Hematopoietic multipotent progenitor cell treated with erythropoietin and hydrocortisone succinate and interleukin-3 and kit ligand, for 8 days (in vitro differentiated cells): ENCODE measurements at places on chromosomes 1 and 21.

DNA sequence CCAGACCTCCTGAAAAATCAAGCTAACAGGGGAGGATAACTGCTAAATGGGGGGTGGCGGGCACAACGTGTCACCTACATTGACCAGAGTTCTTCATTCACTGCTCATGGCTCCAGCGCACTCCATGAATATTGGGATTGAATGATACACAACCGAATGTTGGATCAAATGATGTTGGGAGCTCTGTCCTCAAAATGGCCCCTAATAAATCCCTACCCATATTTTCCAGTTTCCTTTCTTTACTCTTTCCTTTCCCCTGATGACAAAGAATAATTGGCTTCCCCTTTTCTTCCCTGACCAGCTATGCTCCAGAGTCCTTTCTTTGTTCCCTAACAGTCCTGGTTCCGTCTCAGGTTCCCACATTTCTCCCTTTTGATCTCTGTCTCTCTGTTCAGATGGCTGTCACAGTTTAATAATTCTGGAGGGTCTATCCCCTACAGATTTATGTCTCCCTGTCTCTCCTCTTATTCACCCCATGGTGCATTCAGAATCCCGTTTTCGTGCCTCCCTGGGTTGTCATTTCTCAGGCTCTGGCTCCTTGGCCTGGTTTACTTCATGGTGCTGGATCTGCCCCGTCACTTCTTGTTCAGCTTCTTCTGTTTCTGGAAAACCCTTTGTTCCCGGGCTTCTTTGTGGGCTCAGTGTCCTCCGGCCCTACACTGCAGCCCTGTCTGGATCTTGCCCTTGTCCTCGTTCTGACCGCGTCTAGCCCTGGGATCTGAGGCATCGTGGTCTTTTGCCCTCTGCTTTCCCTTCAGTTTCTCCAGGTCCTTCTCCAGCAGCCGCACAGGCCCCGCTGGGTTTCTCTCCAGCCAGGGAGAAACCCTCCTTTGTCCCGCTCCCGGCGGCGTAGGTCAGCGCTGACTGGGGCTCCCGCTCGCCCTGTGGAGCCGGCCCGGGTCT is 78.3 kb downstream of the NDUFS5 start:
- no peak for DNase-seq

DNA sequence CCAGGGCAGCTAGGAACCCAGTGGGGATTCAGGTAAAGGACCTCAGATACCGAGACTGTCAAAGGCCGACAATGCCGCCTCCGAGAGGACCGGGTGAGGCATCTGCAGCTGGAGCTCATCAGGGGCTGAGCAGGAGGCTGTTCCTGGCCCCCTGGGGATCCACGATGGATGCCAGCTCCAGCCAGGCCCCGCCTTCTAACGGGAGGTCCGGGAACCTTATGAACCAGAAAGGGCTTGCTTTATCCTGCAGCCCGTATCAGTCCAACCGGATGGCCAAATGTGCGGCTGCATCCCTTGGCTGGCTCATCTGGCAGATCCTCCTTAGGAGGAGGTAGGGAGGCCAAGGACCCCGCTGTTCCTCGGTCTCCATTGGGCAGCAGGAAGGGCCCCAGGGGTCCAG is 32.0 kb downstream of the SLC45A1 start:
- DNase-seq, result no peak

DNA sequence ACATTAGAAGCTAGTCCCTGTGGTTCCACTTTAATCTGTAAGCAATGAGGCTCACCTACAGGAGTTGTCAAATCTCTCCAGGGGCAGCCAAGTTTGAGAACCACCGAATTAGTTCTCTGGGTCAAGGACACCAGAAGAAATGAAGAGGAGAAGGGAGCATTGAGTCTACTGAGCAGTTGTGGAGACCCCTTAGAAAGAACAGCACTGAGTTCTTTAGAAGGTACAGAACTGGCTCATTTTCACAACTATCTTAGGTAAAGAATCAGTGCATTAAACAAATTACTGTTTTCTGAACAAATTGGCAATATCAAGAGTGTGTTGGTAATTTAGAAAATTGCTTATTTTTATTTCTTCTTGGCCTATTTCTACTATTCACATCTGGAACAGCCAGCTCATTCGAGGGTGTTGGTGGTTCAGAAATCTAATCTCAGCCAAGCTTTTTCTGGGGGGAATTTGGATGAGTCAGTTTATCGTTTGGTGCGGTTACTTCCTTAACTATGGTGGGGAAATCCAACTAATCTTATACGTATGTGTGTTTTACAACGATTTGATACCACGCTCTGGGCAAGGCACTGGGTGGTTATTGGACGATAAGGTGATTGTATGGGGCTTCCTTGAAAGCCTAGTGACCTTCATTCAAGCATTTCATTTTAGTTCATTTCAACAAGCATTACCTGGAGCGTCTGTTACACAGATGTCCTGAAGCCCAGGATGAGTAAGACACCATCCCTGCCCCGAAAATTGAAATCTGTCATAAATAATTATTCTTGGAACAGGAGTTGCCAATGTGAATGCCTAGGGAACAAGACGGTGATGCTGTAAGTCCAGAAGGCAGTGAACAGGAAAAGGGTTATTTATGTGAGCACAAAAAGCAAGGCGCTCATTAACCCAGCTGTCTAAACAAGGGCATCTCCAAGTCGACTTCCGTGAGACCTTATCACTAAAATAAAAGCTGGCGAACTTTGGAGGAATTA is 52.0 kb upstream of the TMPRSS2 start:
- DNase-seq, result peak; percentile 3

DNA sequence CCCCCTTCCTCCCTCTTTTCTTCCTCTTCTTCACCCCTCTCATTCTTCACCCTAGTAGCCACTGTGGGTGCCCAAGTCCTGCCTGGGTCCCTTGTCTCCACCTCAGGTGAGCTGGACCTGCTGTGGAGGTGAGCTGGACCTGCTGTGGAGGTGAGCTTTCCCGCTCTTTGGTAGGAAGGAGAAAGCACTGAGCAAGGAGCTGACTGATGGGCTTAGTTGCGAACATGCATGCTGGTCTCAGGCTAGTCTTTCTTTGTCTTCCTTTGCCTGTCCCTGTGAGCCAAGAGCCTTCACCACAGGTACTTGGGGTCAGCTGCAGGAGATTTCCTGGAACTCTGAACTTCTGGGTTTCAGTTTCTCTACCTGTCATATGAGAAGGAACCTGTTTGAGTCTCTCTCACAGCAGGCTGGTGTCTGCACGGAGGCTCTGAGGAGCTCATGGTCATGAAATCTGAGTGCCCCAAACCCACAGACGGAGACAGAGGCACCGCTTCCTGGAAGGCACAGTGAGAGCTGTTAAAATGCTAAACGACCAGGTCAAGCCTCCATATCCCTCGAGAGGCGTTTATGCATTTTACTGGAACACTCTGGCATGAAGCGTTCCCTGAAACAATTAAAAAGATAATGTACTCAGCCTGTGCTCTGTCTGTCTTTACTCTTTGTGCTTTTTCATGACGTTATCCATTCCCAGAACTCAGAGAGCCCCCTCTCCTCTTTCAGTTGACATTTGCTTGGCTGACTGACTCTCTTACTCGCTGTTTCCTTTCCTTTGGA is 69.5 kb downstream of the RHOU start:
- no peak for DNase-seq

DNA sequence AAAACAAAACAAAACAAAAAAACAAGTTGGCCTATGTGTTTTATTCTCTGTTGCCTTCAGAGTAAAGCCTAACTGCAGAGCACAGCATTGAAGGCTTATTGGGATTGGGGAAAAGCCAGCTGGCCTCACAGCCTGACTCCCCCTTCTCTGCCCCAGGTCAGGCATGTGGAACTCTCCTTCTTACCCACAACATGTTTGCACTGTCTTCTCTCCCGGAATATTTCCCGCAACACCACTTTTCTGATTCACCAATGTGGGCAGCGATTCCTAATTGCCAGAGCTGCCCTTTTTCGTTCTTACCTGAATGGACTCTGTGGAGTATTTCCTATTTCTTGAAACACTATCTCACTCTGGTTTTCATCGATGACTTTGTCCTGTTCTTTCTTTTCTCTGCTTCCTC is 2.8 kb upstream of the TARBP1 start:
- no peak for DNase-seq

GRCh38 chr1:29964718-29965533 is 728.6 kb downstream of the PTPRU start:
- no peak for DNase-seq

- DNase-seq, result no peak
These were observed 52.8 kb upstream of the FOXD3 start for GRCh38 chr1:63269571-63269970.
